Fibroblast of upper back skin (primary cell): ENCODE measurements at places on chromosomes 3 and 15.
A peak's percentile ranks its signal among the peaks of the same experiment; 100 is the strongest.

GRCh38 chr3:110878692-110879091 is 192.9 kb upstream of the NECTIN3 start:
- no peak for DNase-seq

- no peak for DNase-seq
Observed at GRCh38 chr3:159451067-159451466, 537.6 kb upstream of the IL12A start.

DNA sequence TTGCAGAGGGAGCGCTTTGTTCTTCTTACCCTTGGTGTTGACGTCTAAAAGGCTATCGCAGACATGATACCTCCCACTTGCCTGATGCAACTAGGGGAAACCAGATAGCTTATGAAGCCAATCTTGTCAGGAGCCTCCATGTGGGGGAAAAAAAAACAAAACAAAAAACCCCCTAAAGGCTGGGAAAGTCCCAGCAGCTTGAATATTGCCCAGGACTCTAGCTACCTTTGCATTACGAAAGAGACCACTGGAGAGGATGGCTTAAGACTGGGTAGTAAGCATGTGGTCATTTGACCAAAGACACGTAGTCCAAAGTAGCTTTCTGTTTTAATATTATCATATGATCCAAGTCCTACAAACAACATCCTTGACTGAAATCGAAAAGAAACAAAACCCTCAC is 120.7 kb upstream of the WNT5A start:
- DNase-seq, result peak; percentile 24

DNA sequence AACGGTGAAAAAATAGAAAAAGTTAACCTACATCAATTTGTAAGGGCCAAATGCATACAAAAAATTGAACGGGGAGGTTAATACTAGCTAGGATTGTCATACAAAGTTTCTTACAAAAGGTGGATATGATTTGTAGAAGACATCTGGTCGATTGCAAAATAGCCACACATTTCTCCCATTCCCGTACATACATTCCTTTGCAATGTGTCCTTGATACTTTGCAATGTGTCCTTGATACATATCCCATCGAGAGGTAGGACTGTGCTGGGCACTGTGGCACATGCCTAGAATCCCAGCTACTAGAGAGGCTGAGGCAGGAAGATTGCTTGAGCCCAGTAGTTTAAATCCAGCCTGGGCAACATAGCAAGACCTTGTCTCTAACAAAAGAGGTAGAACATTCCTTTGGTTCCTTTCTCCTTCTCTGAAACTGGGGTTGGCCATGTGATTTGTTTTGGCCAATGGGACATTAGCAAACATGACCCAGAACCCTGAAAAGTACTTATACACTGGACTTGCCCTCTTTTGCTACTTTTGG is 9.5 kb downstream of the TTBK2 start:
- DNase-seq, result peak; percentile 73

- DNase-seq, result no peak
Observed at GRCh38 chr3:167066977-167067786, 312.9 kb downstream of the ZBBX start.

GRCh38 chr3:158994386-158994785 is 192.5 kb downstream of the MFSD1 start:
- no peak for DNase-seq

GRCh38 chr3:161082063-161082462 is 23.1 kb downstream of the B3GALNT1 start:
- no peak for DNase-seq

DNA sequence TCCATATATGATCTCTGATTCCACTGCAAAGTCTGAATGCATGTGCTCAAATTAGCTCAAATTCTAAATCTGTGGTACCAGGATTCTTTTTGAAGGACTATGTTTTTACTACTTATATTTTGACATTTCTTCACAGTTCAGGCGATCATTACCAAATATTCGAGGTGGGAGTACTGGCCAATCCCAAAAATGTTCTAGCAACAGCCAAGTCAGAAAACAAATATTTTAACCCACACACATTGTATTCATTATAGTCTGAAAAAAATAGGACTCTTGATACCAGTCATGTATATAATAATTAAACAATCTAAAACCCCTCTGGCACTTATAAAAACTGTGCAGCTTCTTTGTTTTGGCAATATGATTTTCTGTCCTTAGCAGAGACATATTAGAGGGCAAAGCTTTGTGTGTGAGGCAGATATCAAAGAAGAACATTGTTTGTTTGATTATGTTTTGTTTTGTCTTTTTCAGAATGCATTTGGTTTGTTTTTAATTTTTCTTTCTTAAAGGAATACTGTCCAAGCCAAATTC is 37.4 kb downstream of the FGF7 start:
- DNase-seq, result no peak

- peak; percentile 43 for DNase-seq
Observed at GRCh38 chr3:157581371-157581770, 78.2 kb upstream of the VEPH1 start.

DNA sequence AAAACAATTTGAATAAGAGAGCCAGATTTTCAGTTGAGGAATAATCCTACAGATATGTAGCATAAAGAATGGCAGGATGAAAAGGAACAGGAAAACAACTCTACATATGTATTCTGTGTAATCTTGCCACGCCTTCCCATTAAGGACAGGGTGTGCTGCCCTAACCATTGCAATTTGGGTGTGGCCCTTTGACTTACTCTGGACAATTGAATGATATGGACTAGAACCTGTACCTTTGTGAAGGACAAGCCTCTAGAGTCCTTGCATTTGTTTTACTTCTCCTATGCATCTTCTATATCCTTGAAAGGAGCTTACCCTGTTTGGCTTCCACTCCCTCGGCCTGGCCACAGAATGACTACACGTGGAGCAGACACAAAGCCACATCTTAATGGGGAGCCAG is 1261.6 kb upstream of the GBE1 start:
- no peak for DNase-seq

GRCh38 chr3:168738527-168739325 is 643.0 kb upstream of the GOLIM4 start:
- no peak for DNase-seq

DNA sequence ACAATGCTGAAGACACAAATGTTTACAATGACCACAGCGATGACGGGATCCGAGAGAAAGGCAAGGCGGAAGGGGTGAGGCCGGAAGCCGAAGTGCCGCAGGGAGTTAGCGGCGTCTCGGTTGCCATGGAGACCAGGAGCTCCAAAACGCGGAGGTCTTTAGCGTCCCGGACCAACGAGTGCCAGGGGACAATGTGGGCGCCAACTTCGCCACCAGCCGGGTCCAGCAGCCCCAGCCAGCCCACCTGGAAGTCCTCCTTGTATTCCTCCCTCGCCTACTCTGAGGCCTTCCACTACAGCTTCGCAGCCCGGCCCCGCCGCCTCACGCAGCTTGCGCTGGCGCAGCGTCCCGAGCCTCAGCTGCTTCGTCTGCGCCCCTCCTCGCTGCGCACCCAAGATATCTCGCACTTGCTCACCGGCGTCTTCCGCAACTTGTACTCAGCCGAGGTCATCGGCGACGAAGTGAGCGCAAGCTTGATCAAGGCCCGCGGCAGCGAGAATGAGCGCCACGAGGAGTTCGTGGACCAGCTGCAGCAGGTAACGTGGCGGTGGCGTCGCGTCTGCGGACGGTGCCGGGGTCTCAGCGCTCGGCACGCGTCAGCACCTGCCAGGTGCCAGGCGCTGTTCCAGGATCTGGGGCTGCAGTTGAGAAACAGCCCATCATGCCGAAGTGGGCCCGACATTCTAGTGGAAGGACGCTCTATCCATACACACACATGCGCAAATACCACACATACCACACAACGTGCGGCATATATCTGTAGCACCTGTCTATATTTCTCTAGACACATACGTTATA is at the start of gene DLEC1:
TSS of gene DLEC1 (plus strand) at position 108 of the 798 bp plus-strand sequence. CDS start at position 126, 18 bp downstream.
- peak; percentile 48 for DNase-seq

- DNase-seq, result no peak
Observed at GRCh38 chr3:12287727-12288181, 1.1 kb upstream of the PPARG start.

- DNase-seq, result no peak
Observed at GRCh38 chr3:52341123-52341522, 25.0 kb downstream of the DNAH1 start.

DNA sequence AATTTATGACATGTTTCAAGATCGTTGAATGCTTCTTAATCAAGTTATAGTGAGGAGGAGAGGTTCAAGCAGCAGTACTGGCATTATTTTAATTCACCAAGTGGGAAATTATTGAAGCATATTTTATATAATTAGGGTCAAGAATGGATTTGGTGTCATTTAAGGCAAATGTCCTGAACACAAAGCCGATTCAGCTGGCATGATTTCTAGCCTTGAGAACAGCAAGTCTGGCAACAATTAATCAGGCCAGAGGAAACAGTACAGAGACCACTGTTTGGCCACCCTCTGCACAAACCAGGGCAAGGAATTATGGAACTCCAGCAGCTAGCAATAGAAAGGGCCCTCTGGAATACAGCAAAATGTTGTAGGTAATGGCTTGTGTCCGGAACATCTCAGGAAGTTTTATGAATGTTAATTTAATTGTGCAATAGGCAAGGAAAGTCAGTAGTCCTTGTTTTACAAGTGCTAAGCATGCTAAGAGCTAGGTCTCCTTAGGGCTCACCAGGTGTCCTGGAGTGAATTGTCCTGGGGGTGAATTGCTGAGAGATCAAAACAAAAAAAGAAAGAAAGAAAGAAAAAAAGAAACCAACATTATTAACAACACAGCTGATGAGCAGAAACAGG is 38.7 kb upstream of the SNRK start:
- no peak for DNase-seq

DNA sequence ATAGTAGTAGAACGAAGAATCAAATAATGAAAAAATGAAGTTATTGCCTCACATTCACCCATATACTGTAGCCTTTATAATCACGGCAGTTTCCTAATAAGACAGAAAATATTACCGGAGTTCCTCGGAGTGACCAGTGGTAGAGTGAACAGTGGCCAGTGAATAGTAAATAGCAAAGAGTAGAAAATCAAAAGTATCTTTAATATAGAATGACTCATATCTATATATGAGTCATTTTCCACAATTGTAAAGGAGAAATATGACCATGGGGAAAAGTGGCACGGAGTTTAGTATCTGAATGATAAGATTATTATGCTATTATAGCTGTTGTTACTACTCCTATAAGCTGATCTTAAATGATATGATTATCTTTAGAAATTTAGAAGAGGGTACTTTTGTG is 38.5 kb downstream of the ZBTB20 start:
- DNase-seq, result no peak

GRCh38 chr15:57158997-57159668 is 217.2 kb upstream of the CGNL1 start:
- no peak for DNase-seq

DNA sequence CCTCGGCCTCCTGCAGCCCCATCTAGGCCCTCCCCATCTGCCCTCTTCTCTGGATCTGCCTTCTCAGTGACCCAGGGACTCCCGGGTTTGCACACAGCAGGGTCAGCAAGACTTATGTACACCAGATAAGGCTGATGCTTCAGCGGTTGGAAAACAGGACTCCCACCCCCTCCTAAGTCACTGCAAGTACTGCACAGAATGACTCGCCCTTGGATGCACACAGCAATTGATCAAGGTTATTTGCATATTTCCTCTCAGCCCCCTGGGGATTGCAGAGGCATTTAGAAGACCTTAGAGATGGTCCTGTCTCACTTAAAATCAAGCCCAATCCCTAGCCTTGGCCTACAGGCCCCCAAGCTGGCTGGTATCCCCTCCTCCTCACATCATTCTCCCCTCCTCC is 8.9 kb downstream of the ACAN start:
- peak; percentile 48 for DNase-seq

DNA sequence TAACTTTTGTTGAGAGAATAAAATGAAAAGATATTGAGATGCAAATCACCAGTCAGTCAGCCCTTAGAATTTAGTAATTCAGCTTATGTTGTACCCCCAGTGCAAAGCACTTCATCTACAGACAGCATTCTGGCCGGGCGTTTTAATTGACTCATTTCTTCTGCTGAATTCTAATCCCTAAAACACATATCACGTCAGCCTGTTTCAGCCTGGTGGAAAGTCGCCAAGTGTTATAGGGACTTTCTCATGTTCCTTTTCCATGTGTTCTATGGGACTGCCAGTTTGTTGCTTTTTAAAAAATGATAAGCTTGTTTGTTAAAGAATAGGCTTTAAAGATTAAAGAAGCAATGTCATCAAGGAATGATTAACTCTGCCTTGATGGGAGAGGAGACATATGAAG is 169.7 kb upstream of the BFSP2 start:
- DNase-seq, result peak; percentile 7

- no peak for DNase-seq
Observed at GRCh38 chr3:51716805-51717204, 9.9 kb downstream of the GRM2 start.

DNA sequence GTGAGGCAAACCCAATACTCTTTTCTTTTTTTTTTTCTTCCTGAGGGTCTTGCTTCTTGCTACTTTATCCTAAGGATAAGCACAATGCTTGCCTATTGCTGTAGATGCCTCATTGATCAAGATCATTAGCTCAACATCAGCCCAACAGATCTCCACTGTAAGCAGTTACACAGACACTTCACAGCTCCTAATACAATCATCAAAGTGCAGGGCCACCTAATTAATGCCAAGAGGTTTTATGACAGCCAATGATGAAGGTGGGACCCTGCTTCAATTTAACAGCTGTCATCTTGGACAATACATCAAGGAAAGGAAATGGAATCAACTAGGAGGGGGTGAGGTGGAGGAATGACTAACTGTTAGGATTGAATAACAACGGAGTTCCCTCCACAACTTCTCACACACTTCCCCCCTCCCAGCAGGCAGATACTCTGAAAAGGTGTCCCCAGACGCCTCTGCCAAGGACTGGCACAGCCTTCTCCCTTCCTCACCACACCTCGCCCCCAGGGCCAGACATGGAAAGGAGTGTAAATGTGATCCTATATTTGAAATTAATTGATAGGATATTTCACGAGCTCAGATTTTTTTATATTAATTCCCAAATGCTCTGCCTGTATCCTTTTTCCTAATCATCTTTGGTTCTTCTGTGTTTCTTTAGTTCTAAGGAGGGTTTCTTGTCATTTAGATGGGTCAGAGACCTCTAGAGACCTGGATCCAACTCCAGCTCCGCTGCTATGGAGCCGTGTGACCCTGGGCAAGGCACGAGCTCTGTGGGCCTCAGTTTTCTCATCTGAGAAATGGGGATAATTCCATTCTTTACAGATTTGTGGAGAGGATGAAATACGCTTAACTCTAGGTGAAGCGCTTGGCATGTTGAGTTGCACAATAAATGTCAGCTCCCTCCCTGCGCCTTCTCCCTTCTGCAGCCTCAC is 1.2 kb downstream of the DCLK3 start:
- no peak for DNase-seq

GRCh38 chr3:126511291-126511690 is 6.3 kb downstream of the UROC1 start:
- DNase-seq, result no peak

DNA sequence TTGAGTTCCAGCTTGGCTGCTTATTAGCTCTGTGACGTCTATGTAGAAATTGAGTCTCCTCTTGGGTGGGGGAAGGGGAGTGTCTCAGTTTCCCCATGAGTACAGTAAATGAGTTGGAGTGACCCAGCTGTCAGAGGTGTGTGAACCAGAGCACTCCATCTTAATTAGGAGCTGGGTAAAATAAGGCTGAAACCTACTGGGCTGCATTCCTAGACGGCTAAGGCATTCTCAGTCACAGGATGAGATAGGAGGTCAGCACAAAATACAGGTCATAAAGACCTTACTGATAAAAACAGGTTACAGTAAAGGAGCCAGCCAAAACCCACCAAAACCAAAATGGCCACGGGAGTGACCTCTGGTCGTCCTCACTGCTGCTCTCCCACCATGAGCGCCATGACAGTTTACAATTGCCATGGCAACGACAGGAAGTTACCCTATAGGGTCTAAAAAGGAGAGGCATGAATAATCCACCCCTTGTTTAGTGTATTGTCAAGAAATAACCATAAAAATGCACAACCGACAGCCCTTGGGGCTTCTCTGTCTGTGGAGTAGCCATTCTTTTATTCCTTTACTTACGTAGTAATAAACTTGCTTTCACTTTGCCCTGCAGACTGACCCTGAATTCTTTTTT is 222.4 kb downstream of the CACNA2D3 start:
- no peak for DNase-seq
